ENCODE measurements at places on chromosomes 5 and 9.

GRCh38 chr9:37105234-37105633 lies 15.1 kb upstream of the ZCCHC7 start:
- no peak for DNase-seq

- DNase-seq = no peak
Measured at GRCh38 chr9:33244137-33244784, 4.3 kb downstream of the SPINK4 start.

DNA sequence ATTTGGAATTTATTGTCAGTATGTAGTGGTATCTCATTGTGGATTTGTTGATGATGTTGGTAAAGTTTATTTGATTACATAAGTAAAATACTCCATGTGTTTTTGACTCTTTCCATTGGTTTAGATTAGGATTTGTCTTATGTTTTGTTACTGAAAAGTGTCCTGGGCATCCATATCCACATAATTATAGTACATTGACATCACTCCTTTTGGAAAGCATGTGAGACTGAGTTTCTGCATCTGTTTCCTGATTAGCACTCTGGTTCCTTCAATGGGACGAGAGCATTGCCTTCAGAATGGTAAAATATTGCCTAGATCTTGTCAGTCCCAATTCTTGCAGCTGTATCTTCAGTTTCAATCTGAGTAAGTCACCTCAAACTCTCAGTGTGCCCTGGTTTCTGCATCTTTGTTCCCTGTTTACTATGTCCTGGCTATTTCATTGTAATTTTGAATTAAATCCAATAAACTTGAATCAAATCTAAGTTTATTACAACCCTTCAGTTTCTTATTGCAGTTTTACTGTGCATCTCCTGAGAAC lies 128.1 kb downstream of the FBXO38 start:
- no peak for DNase-seq

GRCh38 chr5:18095061-18095460 lies 460.8 kb downstream of the TAF11L14 start:
- DNase-seq = no peak

DNA sequence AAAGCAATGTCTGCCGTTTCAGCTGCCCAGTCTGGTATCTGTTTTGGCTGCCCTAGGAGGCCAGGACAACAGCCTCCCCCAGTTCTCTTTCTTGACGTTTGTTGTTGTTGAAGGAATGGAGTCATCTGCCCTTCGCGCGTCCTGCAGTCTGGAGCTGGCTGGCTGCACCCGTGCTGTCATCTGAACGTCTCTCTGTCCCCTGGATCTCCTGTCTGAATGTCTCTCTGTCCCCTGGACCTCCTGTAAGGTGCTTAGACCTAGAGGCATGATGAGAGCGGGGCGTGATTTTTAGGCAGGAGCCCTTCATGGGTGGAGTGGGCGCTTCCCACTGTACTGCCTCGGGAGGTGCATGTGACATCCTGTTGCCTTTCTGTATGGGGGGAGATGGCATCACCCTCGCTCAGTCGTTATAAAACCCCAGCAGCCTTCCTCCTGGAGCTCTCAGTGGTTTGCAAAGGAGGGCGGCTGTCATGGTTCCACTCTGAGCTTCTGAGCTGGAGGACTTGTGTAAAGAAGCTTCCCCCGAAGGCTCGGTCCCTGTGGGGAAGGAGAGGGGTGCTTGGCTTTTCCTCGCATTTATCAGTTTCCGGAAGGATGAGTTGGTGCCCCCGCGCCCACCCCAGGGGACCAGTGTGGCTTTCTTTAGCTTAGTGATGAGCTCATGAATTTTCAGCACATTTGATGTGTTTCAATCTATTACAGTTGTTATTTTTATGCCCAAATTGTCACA lies 49.8 kb upstream of the OLFM1 start:
- DNase-seq = no peak

DNA sequence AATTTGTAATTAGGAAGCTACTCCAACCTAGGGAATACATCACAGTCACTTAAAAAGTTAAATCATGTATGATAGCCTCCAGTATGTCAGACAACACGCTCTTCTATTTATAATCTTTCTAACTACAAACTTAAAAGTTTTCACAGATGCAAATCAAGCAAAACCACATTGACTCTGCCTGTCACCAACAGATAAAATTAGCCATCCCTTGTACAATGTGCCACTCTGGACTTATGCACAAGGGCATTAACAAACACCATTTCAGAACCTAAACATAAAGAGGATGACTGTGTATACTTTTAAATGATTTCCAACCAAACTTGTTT lies 14.7 kb downstream of the ERP44 start:
- DNase-seq = no peak

- DNase-seq = no peak
Measured at GRCh38 chr5:15577831-15578230, 77.9 kb downstream of the FBXL7 start.

GRCh38 chr5:143543358-143544255 lies 140.1 kb upstream of the NR3C1 start:
- DNase-seq = no peak

- no peak for DNase-seq
Measured at GRCh38 chr5:141319202-141319601, 1.4 kb downstream of the TAF7 start.

- no peak for DNase-seq
Measured at GRCh38 chr9:4955836-4956235, 29.2 kb upstream of the JAK2 start.

DNA sequence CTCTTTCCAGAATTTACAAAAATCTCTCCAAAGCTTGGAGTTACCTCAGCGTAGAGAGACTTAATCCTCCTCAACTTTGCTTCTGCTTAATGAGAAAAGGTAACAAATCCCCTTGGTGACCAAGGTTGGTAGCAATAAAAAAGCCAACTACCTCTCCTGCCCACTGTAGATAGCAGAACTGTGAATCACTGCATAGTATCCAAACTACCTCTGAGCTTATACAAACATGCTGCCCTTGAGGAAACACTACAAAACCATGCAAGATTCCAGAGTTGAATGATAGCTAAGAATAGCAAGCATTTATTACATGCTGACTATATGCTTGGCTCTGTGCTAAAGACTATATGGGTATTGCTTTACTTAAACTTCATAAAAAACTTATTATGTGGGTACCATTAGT lies 2.8 kb upstream of the ADAMTS12 start:
- no peak for DNase-seq

GRCh38 chr5:32308946-32309345 lies 3.8 kb downstream of the MTMR12 start:
- DNase-seq = no peak

DNA sequence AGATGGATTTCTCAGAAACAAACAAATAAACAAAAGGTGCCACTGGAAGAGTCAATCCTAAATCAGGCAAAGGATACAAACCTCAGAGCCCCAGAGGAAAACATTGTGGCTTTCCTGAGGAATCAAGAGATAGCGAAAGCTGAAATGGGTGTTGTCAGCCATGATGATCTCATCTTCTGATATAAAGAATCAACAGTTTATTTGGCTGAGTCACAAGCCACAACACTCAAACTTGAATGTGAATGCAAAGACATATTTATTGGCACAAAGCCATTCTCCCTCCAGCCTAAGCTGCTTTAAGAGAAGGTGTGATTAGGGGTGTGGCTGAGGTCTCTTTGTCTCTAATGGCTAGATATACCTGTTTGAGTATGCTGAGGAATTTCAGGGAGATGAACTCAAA lies 73.3 kb upstream of the NREP start:
- no peak for DNase-seq

- DNase-seq = no peak
Measured at GRCh38 chr5:5650242-5650641, 227.8 kb downstream of the ICE1 start.

- no peak for DNase-seq
Measured at GRCh38 chr5:78750281-78750680, 101.7 kb upstream of the LHFPL2 start.

DNA sequence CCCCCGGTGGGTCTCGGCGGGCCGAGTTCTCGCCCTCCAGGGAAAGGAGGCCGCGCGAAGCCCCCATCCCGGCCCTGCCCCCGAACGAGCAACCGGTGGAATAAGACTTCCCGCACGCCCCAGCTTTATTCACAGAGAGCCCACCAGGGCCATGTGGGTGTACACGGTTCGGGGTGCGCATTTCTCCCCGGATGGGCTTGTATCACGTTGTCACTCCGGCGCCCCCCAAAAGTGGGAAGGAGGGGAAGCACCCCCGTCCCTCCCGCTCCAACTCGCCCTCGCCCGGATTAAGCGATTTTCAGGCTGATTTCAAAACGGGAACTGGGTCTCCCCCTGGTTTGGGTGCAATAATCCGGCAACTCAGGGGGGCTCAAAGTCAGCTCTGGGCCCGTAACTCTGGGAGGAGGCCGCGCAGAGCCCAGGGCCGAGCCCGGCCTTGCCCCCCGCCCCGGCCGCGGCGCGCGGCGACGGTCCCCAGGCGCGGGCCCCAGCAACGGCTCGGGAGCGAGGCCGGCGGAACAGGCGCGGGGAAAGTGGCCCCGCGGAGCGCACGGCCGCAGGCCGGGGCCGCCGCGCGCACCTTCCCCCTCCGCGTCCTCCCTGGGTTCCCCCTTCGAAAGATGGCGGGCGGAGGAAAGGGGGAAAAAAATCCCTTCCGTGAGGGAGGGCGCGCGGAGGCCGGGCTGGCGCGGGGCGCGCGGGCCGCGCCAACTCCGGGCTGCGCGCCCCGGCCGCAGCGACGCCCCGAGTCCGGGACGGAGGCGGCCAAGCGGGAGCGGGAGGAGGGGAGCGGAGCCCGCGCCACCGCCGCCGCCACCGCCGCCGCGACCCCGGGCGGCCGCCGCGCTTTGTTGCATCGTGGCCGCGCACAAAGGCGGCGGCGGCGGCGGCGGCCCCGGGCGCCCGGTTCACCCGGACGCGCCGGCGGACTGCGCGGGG lies 644 bp downstream of the BRD3 start:
- DNase-seq = peak; percentile 61

DNA sequence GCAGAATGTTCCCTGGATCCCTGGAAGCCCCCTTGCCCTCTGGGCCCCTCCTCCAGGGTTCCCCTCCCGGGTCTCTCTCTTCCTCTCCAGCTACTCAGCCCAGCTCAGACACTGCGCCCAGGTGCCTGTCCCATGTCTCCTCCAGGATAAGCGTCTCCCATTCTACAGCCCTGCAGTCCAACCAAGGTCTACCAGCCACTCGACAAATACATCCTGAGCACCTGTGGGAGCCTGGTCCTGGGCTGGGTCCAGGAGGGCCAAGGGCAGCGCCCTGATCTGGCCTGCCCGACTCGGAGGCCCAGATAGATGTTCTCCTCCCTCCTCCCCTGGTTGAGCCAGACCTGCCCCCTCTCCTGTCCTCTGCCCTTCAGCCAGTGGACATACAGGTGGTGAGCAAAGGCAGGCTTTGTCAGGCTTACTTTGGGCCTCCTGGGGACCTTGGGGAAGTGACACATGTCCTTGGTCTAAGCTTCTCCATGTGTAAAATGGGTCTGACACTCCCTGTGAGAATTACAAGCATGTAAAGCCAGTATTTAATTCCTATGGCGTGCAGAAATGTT lies 1.4 kb downstream of the FLT4 start:
- no peak for DNase-seq
